ENCODE measurements at places on chromosomes 1 and 21. TPM values are rescaled to one million over a fixed set of nuclear protein-coding genes. Genes with fewer than 3 reads are reported as not detected.

Gene LCA5L
- 2.0 TPM for total RNA-seq

Gene TRIM45
- 3.1 TPM for total RNA-seq

Gene USH2A
- total RNA-seq, result 0.02 TPM

Gene KRTAP19-6
- total RNA-seq, result not detected

Gene GPR137B
- total RNA-seq, result 13.1 TPM

Gene LDLRAD2
- total RNA-seq, result 0.14 TPM

Gene KTI12
- total RNA-seq, result 8.6 TPM

Gene GJC2
- 1.4 TPM for total RNA-seq

Gene AADACL4
- total RNA-seq, result not detected
